ENCODE measurements at places on chromosomes 1 and 21.

- DNase-seq = no peak
Measured at GRCh38 chr1:1304331-1305299, 3.1 kb downstream of the ACAP3 start.

DNA sequence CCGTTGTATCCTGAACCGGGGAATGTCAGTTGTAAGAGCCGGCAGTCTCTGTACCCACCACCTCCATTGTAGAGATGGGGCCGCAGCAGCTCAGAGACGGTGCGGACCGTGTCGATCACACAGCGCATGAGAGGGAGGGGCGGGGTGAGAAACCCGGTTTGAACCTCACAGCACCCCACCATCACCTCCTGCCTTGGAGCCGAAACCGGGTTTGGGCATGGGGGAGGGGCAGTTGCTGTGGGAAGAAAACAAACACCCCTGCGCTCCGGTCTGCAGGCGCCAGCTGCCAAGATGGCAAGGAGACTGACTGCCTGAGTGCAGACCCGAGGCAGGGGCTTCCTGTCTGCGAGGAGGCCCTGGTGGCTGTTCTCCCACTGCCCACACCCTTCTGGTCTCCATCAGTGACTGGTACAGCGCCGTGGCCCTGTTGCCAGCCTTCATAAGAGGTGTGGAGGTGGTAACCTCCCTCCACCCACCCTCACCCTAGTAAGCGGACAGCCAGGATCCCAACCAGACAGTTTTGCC, 69.2 kb upstream of the SSBP3 start:
- no peak for DNase-seq

GRCh38 chr1:231861541-231862481, 235.2 kb downstream of the DISC1 start:
- no peak for DNase-seq

- no peak for DNase-seq
Measured at GRCh38 chr1:117678246-117678977, 72.6 kb downstream of the TENT5C start.

All from stimulated activated CD8-positive, alpha-beta memory T cell treated with anti-CD3 and anti-CD28 coated beads, Interleukin-12 subunit alpha, Interleukin-12 subunit beta, amount 100 ng/mL, for 1 hour (primary cell).